ENCODE measurements at places on chromosomes 5 and 9.

DNA sequence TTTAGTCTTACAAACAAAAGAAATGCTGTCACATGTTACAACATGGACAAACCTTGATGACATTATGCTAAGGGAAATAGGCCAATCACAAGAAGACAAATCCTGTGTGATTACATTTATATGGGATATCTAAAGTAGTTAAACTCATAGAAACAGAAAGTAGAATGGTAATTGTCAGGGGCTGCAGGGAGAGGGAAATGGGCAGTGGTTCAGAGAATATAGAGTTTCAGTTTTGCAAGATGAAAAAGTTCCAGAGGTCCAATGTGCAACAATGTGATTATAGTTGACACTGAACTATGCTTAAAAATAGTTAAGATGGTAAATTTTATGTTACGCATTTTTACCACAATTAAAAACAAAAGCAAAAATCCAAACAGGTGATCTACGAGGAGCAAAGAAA lies 265.5 kb downstream of the NDUFS4 start:
- DNase-seq, result no peak

DNA sequence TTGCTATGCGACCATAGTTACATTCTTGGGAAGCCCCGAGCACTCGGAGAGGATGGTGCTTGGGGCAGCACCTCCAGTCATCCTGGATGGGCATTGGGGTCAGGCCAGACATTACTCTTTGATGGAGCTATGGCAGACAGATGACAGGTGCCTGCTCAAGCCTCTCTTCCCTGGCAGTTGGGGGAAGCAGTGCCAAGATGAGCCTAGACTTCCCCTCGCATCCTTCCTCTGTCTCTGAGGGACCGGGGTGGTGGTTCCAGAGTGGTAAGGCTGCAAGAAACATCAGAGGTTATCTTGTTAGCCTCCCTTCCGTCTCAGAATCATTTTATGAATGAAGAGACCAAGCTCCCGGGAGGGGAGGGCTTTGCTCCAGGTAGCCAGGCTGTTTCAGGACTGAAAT lies 2.8 kb upstream of the HMCN2 start:
- no peak for DNase-seq

- no peak for DNase-seq
Observed at GRCh38 chr9:37197158-37198038, 77.0 kb downstream of the ZCCHC7 start.

GRCh38 chr9:125887172-125887571 lies 140.0 kb downstream of the PBX3 start:
- no peak for DNase-seq

GRCh38 chr5:61455179-61456006 lies 123.3 kb downstream of the ZSWIM6 start:
- no peak for DNase-seq

- no peak for DNase-seq
Observed at GRCh38 chr5:92922231-92922967, 658.6 kb downstream of the NR2F1-AS1 start.

GRCh38 chr5:16489322-16489791 lies 23.8 kb upstream of the ZNF622 start:
- no peak for DNase-seq

GRCh38 chr9:88747768-88748167 lies 212.8 kb downstream of the NXNL2 start:
- DNase-seq, result no peak

GRCh38 chr9:136543830-136544547 lies 1.9 kb downstream of the NOTCH1 start:
- DNase-seq, result no peak

- no peak for DNase-seq
Observed at GRCh38 chr5:158591301-158591863, 508.3 kb downstream of the EBF1 start.

GRCh38 chr5:158203261-158203660 lies 344.3 kb upstream of the CLINT1 start:
- DNase-seq, result no peak

GRCh38 chr5:131672776-131673175 lies 37.7 kb upstream of the RAPGEF6 start:
- DNase-seq, result no peak

DNA sequence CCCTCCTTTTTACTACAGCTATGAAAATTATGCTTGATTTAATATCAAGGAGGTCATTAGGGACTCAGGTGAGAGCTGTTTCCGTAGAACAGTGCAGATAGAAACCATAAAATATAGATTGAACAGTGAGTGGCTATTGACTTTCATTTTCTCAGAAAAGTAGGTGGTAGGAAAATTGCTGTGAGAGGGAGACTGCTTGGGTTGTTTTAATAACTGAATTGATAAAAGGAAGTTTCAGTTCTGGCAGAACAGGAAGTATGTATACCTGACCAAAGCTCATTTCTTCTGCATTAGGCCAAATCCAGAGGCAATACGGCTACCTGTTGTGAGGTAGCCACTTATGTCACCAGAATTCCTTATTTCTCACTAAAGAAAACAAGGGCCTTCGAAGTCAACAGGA lies 761.7 kb upstream of the ARRDC3 start:
- DNase-seq, result no peak

DNA sequence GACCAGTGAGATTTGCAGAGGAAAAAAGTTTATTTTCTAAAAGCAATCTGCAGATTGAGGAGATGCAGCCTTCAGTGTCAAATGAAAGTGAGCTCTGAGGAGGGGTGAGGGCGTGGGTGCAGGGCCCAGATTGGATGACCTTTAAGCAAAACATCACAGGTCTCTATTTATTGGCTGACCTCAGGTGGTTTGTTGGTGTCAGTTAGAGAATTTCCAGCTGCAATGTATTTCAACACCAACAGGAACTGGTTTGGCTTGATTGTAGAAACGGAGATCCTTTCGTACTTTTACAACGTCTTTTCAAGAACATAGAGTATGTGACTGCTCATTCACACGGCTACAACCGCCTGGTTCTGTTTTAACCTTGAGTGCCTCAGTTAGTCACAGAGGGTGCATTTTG lies 1069.1 kb downstream of the EFNA5 start:
- DNase-seq, result no peak

DNA sequence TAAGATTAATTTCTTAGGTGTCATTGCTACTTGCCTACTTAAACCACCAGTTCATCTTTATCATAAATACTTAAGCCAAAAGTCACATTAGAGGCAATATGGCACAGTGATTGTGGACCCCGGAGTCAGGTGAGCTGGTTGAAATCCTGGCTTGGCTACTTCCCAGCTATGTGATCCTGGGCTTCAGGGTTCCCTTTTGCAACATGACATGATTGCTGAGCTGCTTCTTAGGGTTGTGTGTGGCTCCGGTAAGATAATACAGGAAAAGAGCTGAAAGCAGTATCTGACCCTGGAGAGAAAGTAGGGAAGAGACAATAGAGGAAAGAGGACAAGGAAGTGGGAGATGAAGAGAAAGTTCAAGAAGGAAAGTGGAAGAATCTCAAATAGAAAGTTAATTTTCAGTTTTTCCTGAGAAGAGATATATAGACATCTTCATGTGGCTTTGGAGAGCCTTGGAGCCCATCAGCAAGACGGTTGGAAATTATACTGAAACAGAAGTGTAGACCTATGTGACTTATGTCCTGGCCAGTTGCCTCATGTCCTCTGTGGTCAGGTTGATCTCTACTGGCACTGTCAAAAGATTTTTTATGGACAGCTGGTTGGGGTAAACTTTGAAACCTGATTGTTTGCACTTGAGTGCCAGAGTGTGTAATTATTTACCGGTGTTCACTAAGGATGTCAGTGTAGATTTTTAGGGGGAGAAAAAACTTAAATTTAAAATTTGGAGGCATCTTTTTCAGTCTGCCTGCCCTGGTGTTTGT lies 93.2 kb downstream of the GHR start:
- no peak for DNase-seq

GRCh38 chr9:70407081-70407503 lies 7.4 kb downstream of the KLF9 start:
- DNase-seq, result no peak

GRCh38 chr5:1473746-1474145 lies 28.5 kb upstream of the SLC6A3 start:
- no peak for DNase-seq

DNA sequence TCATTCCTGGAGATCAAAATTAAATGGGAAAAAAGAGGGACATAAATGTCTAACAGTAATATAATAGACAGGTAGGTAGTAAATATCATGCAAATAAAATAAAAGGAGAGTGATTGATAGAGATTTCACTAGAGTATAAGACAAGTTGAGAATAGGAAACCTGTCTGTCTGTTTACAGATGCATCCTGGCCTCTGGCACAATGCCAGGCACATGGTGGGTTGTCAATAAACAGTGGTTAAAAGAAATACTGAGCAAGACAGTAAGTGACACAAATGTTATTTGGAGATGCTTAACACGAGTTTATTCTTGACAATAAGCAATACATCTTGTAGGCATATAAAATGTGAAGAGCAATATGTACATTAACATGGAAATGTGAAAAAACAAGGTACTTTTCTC lies 33.3 kb downstream of the RICTOR start:
- DNase-seq, result no peak

DNA sequence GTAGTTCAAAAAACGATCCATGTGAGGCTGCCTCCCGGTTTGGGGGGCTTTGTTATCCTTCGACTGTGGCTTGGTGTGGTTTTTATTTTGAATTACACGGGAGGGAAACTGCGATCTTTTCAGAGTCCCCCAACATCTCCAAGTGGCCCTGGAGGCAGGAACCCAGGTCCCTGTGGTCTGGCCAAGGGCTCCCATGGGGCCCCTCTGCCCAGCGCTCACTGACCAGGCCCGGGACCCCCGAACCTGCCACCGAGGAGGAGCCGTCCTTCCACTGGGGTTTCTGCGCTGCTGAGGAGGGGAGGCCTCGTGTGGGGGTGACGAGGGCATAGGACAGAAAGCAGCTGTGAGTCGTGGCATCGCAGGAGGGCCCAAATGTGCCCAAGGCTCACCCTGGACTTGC lies 18.1 kb upstream of the SCGB3A1 start:
- no peak for DNase-seq

- DNase-seq, result no peak
Observed at GRCh38 chr5:14364576-14365472, 216.8 kb upstream of the OTULINL start.

DNA sequence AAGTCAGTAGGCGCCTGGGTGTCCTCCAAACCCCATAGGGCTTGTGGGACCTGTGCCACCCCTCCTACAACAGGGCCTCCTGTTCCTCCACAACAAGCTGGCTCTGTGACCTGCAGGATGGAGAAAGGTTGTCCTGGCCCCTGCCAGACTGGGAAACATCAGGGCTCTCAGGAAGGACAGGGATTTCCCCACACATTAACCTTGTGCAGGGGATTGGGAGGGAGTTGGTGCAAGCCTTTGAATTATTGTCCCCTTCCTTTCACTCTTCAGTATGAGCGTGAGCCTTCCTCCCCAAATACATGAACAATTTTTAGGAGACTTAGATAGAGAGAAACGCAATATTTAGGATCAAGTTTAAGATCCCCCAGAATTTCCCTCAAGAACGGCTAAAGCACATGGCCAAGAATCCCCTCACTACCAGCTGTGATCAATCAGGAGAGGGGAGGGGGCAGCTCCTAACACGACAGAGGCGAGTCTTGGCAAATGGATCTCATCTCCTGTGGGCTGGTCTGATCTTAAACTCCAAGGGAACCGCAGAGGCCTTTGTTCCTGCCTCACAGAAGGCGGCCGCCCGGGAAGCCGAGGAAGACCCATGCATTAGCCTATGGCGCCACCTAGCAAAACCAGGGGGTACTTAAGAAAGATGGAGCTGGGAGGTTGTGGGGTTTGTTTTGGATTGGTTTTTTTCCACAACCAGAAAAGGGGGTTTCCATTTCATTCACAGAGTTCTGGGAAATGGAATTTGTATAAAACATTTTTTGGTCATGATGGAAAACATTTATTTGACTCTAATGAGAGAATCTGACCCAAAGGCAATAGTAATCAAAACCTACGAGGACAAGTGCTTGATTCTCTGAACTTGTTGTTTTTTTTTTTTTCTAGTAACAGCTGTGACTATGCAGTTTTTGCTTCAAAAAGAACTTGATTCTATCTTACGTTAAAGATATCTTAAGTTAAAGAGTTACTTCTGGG lies 36.1 kb upstream of the OSMR start:
- peak; percentile 26 for DNase-seq

DNA sequence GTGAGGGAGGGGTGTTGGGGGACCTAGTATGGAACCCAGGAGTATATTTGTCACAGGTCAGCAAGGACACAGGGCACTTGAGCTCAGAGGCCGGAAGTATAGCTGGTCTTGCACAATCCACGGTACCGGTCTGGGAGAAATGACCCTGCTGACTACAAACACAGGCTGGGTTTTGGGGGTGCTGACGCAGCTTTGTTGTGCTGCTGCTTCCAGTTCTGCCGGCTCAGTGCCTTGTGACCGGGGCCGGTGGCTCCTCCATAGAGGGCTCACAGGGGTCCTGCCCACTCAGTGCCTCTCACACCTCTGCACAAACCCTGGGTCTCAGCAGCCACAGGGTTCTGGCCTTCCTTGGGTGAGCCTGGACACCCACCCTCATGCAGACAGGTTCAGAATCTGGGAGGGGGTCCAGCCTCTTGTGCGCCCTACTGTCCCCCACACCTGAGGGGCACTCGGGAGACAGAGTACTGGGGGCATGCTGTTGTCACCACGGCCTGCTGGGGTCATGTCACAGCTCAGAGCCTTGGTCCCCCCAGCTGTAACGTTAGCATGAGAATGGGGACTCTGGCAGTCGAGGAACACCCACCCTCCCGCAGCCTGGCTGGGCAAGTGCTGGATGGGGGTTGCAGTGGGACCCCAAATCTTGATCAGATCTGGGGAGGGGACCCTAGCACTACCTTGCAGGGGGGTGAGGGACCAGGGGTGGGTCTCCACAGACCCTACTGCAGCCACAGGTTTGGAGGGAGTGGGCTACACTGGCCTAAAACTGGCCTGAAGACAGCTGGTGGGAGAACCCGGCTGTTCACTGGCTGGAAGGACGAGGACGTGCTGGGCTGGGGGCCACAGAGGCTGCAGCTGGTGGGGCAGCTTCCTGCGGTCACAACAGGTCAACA lies 17.7 kb downstream of the NINJ1 start:
- DNase-seq, result no peak

GRCh38 chr5:33312571-33313549 lies 127.9 kb upstream of the TARS1 start:
- no peak for DNase-seq

- DNase-seq, result no peak
Observed at GRCh38 chr5:154648706-154649105, 106.5 kb upstream of the LARP1 start.

- DNase-seq, result no peak
Observed at GRCh38 chr5:16880547-16880946, 55.5 kb downstream of the MYO10 start.

GRCh38 chr9:14441976-14442651 lies 128.2 kb upstream of the NFIB start:
- DNase-seq, result no peak

GRCh38 chr9:132669698-132670456 lies at the start of gene DDX31:
Gene DDX31, minus strand, starts transcription at chr9:132669983. Its CDS starts 49 bp downstream, at chr9:132669934.
- peak; percentile 75 for DNase-seq
